ENCODE measurements at places on chromosomes 2 and 18.

DNA sequence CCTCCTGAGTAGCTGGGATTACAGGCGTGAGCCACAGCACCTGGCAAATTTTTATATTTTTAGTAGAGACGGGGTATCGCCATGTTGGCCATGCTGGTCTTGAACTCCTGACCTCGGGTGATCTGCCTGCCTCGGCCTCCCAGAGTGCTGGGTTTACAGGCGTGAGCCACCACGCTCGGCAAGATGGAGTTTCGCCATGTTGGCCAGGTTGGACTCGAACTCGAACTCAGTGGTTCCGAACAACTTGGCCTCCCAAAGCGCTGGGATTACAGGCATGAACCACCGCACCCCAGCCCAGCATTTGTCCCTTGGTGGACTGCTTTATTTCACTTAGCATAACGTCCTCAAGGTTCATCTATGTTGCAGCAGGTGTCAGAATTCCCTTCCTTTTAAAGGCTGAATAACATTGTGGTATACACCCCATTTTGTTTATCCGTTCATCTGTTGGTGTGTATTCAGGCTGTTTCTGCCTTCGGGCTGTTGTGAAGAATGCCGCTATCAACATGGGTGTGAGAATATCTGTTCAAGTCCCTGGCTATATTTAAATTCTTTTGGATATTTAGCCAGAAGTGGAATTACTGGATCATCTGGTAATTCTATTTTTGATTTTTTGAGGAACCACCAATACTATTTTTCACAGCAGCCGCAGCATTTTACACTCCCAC lies 1.2 kb upstream of the CENPA start:
- no peak for DNase-seq

DNA sequence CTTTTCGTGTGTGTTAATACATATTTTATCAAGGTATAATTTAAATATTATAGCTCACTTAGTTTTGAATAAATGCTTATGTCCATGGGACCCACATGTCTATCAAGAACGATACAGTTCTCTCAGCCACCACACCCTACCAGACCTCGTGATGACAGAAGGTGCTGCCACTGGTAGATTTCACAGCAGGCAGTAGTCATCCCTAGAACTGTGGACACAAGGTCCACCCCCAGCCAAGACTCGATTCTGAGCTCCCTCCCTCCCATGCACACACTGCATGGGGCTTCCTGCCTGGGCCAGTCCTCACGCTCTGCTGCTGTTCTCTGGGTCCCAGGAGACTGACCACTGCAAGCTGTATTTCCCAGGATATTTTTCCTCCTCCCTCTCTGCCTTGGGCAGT lies 26.5 kb upstream of the CREB1 start:
- no peak for DNase-seq

DNA sequence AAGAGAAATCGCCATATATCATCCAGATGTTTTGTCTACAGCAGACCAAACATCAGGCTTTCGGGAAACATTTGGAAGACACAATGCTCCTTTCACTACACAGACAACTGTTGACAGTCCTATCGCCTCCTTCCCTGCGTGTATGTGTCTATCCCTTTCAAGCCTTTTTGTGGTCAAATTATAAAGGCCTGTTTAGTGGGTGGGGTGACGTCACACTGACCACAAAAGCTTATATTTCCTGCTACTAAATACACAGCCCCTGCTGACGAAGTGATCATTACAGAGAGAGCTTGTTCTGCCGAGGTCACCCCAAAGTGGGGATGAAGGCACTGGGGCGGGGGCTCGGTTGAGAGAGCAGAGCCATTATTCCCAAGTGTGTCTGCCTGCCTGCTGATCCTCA lies 302.7 kb upstream of the TNP1 start:
- DNase-seq = no peak

DNA sequence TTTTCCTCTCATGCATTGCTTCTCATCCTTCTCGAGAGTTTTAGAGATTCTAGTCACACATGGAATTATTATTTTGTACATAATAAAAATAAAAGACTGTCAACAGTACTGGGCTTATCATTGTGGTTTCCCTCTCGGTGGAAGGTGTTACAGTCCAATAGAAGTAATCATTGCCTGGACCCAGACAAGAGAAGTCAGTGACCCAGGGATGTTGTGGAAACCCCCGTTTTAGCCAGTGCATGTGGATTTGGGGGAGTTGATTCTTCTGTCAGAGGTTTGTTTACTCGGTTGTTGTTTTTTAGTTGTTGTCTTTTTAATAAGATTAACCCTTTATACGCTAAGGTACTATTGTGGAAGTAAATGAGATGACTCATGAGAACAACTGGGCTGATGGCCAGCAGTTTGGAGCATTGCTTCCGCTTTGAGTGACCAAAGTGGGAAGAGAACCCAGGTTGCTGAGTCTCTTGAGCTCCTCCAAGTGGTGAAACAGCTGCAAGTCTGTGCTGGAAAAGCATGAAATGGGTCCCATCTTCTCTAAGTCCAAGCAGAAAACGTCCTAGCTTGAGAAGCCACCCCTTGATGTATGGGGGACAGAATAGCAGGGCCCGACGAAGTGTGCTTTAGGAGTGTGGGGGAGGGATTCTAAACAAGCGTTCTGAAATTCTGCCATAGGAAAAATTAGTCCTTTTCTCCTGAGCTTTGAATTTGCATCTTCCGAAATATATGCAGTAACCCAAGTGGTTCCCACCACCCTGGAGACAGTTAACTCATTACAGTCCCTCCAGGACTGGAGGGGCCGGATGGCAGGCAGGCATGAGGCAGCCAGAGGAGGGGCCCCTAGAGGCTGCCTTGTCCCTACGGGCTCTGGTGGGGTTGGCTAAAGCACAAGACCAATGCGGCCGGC lies 61.8 kb upstream of the GPR45 start:
- peak; percentile 28 for DNase-seq

DNA sequence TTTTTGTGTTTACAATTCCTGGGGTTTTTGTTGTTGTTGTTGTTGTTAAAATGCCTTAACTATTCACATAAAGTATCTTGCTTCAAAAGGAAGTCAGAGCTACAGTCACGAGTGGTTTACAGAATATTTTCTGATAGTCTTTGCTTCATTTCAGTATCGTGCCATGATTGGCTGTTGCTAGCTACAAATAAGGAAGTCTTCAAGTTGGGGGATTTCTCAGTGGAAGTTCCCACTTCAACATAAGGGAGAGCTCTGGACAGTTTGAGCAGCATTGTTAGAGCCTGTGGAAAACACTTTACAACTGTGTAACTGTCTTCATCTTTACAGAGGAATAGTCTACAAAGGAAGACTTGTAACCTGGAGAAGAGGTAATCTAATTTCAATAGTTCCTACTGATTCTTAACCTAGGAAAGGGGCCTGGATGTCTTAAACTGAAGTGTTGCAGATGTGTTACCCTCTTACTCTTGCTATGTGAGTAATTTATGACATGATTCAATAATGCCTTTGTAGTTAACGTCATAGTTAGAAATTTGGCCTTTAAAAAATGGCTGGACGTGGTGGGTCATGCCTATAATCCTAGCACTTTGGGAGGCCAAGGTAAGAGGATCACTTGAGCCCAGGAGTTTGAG lies 23.4 kb upstream of the TANK start:
- no peak for DNase-seq

DNA sequence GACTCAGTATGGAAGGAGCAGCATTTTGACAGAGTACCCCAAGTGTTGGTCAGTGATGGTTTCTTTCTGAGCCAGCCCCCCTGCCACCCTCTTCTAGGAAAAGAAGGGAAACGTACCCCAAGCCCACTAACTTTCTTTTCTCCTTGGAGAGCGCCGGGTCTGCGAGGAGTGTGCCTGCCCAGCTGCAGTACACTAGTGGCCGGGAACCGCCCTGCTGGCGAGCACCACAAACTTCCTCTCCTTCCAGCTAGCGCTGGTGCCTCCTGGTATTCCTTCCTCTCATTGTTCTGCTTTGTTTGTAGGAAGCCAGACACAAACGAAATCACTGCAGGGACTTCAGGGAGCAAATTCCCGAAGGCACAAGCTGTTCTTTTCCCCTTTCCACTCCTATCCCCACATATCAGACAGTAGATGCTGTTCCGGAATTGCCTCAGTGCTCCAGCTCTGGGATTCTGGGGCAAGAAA lies 1.8 kb downstream of the CCDC85A start:
- peak; percentile 44 for DNase-seq

DNA sequence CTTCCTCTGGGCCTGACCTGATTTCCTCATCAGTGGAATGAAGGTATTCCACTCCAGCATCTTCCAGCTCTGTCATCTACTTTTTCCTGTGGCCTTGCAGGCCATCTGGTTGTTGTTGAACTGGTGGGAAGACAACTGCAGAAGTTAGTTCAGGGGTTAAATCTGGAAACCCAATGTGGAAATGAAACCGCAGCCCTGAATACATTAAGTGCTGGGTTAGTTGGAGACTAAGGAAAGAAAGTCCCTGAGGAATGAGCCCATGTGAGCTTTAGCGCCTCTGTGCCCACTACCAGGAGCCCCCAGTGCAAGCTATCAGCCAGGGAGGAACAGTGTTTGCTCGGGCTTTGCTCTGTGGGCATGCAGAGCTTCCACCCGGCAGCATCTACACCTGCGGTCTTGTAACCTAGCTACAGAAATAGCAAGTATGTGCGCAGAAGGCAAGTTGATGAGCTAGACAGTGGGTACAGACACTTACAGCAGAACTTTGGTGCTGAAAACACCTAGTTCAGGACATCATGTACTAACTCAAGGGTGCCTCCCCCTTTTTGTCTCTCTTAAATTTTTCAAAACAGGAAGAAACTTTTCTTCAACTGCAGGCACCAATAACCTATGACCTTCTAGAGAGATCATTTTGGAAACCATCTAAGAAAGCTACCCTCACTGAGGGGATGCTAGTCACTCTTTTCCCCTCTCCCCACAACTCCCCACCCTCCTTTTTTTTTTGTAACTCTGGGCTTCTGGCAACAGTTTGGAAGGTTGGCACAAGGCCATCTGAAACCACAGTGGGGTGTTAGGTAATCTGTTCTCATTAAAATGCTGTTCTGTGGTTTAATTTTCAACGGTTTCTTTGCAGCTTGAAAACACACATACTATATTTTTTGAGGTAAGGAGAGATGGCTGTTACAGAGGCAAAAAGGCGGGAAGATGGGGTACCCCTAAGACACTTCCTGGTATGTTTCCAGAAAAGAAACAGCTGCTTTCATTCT lies 18.3 kb upstream of the CXCR4 start:
- DNase-seq = no peak

DNA sequence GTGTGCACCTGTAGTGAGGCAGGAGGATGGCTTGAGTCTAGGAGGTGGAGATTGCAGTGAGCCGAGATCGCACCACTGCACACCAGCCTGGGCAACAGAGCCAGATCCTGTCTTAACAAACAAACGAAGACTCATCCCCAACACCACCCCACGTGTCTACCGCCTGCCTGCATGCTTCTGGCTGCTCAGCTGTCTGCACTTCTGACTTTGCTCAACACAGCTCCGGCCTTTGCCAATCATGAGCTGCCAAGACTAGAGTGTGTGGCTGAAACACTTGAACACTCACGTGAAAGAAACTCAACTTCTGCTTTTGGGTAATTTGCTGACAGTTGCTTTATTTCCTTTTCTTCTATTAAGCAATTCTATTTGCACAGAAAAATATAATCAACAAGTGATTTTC lies 32.1 kb upstream of the SP3 start:
- no peak for DNase-seq

- no peak for DNase-seq
These were observed 216.2 kb upstream of the HS6ST1 start for GRCh38 chr2:128534688-128535392.

DNA sequence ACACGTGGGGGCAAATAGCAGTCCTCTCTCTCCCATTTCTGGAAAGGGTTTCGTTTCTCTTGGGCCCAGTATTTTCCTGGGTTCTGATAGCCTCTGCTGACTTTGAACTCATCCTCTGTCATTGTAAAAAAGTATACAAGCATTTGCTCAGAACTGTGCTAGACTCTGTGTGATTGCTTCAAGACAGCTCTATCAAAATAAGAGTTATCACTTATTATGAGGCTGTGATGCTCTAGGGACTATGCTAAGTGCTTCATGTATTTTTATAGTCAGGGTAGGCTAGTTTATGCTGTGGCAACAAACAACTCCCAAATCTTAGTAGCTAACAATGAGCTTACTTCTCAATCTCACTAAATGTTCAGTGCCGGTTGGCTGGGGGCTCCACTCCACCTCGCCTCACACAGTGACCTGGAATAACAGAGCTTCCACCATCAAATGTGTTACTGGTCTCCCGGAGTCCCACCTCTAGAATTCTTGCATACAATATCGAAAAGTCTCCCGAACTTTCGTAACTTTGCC lies 110.8 kb upstream of the CDC42EP3 start:
- no peak for DNase-seq

GRCh38 chr2:112092286-112093041 lies 37.4 kb downstream of the TMEM87B start:
- no peak for DNase-seq

DNA sequence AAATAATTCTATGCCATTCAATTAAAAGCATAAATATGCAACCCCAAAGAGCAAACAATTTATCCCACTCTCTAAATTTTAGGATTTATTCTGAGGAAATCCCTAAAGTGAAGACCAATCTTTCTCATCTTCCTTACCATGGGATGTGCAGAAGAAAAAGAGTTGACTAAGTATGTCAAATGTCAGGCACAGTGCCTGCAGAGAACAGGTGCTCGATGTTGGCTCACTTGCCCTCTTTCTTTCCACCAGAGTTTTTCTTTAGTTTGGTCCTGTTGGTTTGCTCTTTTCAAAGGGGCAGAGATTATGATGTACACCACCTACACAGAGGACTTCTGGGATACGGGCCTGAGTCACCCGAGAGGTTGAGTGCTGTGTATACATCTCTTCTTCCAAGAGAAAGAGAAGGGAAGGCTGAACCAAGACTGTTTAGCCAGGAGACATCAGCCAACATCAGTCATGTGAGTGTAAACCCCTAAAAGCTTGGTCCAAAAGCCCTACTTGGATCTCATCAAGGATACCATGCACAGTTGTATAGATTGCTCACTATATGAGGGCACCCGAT lies 51.7 kb downstream of the SUMO1 start:
- DNase-seq = no peak

DNA sequence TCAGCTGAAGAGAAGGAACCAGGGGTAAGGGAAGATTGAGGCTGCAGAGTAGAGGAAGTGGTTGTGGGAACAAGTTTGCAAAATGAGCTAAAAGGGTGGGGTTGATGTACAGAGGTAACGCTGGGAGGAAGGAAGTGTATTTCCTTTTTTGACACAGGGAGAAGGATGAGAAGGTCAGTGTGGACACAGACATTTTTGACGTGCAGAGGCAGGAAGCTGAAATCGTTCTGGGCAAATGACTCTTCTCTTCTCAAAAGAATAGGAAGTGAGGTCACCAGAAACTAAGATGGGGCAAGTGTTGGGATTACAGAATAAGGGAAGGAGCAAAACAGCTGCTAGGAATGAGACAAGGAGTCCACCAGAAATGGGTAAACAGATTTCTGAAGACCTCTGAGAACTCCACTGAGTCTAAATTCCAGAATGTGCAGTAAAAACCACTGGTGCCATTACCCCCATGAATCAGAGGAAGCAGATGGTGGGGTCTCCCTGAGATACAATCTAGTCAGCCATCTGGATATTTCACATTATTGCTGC lies 20.0 kb upstream of the RNF149 start:
- DNase-seq = no peak

GRCh38 chr2:233832414-233832813 lies 21.9 kb downstream of the HJURP start:
- DNase-seq = no peak
